GM18507 (cell line): ENCODE measurements at places on chromosomes 16 and 17.

GRCh38 chr16:75578212-75578611 is 12.0 kb downstream of the GABARAPL2 start:
- no peak for DNase-seq

- DNase-seq, result no peak
Measured at GRCh38 chr17:77999413-78000173, 41.1 kb downstream of the TNRC6C start.

- no peak for DNase-seq
Measured at GRCh38 chr16:75311383-75311938, 60.0 kb upstream of the BCAR1 start.

DNA sequence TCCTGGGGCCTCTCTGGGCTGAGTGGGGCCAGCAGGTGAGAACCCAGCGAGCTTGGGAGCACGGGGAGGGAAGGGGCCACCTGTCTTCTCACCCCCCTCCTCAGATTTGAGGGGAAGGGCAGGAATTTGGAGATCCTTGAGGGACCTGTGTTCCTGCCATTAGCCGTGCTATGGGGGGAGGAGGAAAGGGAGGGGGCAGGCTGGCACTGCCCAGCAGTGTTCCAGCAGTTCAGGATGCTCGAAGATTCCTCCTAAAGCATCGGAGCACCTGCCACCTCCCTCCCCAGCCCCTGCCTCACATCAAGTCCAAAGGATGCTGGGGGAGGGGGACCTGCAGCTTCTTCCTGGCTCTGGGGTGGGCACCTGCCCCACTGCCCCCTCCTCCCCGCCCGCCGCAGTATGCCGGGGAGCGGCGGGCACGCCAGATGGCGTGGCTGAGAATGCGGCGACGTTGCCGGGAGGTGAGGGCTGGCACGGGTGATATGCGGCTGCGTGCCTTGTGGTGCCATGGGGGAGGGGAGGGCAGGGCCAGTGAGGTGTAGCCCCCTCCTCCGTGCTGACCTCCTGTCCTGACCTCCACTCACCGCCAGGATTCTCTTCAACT is 4.7 kb upstream of the NEUROD2 start:
- DNase-seq, result no peak

DNA sequence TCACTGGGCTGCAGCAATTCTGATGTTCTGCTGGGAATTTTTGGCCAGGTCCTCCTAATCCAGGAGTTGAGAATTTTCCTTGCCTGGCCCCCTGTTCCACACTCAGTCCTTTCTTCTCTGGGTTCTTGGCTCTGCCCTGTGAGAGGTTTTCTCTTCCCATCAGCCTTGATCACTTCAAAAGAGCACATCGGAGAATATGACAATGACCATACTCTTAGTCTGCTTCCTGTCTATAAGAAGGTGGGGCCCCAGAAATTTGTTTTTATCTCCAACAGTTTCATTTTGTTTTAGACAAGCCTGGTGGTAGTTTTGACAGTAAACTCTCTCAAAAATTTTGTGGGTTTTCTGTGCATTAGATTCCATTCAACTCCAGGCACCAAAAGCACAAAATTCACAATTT is 70.7 kb downstream of the C17orf67 start:
- DNase-seq, result no peak

DNA sequence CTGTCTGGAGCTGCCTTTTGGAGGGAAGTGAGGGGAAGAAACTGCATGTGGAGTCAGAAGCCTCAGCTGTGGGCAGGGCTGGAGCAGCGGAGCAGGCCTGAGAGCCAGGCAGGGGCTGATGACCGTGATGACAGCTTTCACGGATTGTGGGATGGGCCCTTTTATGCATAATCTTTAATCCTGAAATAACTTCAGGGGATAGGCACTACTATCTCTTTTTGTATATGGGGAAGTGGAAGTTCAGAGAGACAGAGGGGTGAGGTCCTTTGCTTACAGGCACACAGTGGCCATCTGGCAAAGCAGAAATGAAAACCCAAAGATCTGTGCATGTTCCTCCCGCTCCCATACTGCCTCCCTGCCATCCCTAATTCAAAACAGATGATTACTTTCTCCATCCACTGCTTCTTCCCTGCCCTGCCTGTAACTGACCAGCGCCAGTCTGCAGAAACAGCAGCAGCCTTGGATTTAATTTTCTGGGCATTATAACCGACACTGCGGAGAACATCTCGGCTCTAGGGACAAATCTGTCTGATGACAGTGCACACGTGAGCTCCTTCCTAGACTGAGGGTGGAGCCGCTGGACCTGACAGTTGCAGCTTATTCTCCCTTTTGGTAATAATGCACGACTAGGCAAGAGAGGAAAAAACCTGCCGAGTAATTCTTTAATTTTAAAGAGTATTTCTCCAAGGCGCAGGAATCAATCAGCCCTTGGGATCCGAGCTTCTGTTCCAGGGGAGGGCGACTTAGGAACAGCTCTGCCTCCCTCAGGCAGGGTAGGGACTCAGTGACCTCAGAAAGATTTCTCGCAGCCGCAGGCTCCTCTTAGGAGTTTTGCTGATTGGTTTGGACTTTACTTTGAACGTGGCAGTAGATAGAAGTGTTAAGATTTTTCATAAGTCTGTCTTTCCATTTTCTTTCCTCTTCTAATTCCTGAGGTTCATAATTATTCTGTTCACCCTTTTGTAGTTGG is 95.4 kb downstream of the UTP18 start:
- DNase-seq, result no peak

GRCh38 chr16:85371948-85372347 is 241.2 kb upstream of the GSE1 start:
- no peak for DNase-seq

DNA sequence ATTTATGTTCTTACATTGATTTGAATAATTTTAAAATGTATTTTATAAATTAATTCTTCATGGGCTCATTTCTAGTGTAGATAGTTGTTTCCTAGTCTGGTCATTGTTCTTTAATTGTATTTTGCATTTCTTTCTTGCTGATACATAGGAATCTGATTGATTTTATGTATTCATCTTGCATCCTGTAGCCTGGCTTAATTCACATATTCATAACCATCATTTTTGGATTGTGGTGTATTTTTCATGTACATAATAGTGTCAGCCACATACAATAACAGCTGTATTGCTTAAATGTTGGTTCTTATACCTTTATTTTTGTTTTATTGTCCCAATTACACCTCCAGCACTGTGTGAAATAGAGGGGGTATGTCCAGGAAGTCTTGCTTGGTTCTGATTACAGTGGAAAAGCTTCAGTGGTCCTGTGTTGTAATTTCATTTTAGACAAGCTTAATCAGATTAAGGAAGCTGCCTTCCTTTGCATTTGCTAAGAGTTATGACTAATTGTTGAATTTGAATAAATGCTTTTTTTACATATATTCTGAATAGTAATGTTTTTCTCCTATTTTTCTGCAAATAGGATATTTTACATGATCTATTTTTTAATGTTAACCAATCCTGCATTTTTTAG is 103.7 kb downstream of the USP22 start:
- no peak for DNase-seq

DNA sequence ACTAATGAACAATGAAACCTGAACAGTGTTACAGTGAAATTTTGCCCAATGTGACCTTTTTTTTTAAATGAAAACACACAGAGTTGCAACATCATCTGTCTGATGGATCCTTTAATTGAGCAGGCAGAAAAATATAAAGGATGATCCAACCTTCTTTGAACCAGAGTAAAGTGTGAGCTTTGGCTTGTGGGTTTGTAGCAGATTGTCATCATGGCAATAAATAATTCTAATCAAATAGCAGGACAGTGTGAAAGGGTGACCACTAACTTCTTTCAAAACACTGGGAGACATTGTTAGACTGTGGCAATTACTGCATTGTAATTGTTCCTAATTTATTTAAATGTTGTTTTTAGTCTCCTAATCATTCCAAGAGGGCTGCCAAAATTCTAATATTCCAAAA is 197.2 kb downstream of the CHD9NB start:
- DNase-seq, result no peak

GRCh38 chr17:55706808-55707773 is 15.6 kb downstream of the TMEM100 start:
- no peak for DNase-seq

DNA sequence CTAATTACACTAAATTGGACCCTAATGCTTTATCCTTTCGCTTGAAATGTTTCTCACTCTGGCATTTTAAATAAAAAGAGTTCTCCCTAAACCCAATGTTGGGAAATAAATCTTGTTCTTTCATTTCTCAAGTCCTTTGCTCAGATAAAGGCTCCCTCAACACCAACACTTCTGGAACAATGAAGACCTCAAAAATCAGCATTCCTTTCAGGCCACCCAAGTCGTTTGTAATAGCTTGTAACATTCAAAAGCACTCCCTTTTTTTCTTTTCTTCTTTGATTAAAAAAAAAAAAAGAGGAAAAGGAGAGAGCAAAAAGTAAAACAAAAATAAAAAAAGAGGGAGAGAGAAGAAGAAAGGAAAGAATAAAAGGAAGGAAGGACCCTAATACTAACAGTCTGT is 23.3 kb upstream of the FOXJ1 start:
- DNase-seq, result no peak

DNA sequence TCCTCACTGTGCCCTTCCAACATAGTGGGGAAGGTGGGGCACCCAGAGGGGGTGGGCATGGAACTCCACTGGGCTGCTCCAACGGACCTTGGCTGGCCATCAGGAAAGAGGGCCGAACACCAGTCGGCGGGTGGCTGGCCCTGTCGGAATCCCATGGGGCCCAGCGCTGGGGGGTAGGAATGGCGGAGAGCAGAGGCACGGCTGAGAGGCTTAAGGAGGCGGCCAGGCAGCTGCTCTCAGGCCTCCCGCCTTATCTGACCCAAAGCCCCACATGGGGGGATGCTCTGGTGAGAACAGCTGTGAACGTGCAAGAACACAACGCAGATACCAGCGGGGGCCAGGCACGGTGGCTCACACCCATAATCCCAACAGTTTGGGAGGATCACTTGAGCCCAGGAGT is 4.4 kb upstream of the MYO1C start:
- no peak for DNase-seq

DNA sequence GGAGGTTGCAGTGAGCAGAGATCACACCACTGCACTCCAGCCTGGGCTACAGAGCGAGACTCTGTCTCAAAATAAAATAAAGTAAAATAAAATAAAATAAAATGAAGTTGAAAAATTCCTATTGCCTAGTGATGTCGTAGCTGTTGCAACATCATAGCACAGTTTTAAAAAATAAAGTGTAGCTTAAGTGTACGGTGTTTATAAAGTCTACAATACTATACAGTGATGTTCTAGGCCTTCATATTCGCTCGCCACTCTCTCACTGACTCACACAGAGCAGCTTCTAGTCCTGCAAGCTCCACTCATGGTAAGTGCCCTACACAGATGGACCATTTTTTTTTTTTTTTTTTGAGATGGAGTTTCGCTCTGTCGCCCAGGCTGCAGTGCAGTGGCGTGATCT is 43.5 kb upstream of the MNT start:
- no peak for DNase-seq

DNA sequence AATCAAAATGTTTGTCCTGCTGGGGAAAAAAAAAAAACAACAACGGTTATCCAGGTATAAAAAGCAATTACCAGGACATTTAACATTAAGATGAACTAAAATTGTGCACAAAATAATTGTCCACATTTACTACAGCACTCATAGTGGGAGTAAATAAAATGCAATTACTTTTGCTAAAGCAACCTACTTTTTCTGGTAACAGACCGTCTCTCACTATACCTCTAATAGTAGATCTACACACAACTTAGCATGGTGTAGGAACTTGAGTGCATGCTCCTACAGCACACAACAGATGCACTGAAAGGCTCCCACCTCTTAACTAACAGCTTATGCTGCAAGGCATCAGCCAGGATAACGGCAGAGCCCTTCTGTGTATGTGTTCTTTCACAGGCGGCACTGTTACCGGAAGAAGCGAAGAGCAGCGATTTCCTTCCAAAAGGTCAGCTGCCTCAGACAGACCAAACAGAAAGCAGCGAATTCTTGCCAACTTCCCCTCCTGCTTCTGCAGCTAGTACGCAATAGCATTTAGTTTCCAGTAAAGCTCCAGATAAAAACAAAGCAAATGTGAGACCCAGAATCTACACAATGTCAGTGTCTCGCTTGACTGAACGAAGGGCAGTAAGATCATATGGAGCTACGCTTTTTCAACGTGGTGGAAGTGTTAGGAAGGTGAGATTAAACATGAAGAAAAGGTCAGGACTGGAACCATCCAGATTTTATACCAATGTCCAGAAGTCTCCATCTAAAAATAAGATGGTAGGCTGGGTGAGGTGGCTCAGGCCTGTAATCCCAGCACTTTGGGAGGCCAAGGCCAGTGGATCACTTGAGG is 27.6 kb downstream of the STAT5B start:
- DNase-seq, result peak; percentile 44

DNA sequence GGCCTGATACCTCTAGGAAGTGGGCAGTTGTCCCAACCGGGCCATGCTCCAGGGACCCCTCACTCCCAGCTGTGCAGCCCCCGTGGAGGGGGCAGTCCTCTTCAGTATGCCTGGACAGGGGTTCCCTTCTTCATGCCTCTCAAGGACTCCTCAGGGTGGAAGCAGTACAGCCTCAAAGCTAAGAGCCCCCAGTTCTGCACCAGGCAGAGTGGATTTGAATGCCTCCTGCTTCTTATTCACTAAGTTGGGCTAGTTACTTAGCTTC is 23.9 kb upstream of the ST6GALNAC1 start:
- no peak for DNase-seq

DNA sequence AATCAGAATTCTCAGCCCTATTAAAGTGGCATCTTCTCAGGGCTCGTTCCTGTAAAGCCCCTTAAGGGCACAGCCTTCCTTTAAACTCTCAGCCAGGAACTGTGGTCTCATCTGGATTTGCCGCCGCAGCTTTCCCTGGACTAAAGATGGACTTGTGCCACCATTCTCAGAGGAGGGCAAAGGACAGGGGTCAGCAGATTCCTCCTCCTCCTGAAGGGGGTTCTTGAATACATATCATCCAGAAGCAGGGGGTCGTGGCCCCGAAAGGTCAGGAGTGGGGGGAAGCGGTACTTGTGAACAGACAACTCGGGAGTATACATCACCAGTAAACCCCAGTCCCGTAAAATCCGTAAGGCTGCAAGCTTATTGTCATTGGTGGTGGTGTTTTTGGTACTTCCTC is 174.8 kb downstream of the RPTOR start:
- DNase-seq, result no peak

GRCh38 chr16:1309888-1310831 is 724 bp downstream of the UBE2I start:
- DNase-seq, result no peak

GRCh38 chr17:37701496-37701898 is 43.4 kb downstream of the HNF1B start:
- DNase-seq, result peak; percentile 44

DNA sequence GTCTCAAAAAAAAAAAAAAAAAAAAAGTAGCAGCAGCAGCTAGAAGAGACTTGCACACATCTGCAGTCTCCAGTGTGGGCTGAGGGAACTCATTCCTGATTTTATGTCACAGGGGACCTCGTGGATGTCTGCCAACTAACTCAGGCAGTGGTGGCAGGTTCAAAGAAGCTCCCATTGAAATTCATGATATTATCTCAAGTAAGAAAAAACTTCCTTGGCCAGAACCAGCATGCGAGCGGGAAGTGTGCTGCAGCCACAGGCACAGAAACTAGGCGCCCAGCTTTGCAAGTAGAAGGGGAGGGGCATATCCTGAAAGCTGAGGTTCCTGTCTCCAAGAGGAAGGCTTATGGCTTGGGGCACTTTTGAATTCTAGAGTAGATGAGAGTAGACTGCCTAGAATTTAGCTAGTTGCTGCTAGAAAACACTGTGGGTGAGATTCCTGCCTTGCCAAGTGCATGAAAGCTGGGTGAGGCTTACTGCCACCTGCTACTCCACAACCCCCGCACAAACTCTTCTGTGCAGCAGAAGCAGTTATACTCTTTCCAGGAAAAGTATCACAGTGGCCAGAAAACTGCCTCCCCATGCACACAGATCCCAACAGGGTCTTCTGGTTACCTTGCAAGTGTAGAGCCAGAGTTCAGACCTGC is 603.8 kb upstream of the CA10 start:
- DNase-seq, result no peak

GRCh38 chr16:54996186-54996585 is 65.5 kb downstream of the IRX5 start:
- DNase-seq, result no peak
